AG10803 (cell line): ENCODE measurements at places on chromosomes 1 and 21.

DNA sequence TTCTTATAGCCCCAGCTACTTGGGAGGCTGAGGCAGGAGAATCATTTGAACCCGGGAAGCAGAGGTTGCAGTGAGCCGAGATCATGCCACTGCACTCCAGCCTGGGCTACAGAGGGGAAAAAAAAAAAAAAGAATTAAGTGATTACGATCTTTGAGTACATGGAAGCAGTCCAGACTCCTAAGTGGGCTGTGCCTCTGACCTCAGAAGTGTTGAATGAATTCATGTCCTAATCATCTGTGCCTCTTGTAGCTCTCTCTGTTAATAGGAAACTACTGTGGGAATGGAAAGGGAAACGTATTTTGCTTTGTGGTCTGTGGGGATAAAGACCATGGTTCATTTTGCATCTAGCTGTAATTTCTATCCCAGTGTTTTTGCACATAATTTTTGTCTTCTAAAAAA is 8.4 kb upstream of the IVNS1ABP start:
- peak; percentile 27 for DNase-seq

DNA sequence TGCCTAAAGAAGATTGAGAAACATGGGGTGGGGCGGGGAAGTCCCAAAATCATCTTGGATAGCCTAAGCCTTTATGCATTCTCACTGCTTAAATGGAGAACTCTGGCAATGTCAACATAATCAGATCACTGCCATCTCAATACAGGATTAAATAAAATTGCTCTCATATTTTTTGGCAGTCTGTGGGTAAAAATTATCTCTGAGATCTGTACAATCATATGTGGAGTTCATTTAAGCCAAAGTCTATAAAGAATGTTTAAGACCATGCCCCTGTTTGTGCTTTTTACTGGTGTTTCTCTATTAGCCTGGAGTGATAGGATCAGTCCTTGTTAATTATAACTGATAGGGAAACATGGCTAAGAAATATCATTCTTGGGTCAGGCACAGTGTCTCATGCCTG is 136.3 kb downstream of the GPR52 start:
- no peak for DNase-seq

GRCh38 chr1:233113009-233113879 is 162.8 kb downstream of the NTPCR start:
- DNase-seq: peak; percentile 100

DNA sequence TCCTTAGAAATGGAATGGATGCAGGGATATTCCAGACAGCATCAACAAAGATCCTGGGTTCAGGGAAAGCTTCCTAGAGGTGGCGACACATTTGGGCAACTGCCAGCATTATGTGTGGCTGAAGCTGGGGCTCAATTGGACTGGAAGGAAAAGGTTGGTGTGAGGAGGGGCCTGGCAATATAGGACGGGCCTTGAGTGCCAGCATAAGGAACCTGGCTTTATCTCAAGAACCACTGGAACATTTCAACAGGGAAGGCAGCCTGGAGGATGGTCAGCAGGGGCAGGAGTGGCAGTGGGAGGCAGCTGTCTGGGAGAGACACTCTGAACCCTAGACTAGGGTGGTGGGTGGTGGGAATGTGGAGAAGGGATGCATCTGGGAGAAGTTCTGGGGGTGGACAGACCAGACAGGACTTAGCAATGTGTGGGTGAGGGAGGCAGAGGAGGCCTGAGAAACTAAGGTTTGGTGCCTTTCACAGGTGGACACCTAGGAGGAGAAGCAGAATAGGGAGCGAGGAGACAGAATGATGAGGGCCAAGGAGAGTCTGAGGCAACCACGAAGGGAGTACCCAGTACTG is 3.5 kb downstream of the SH3BGRL3 start:
- no peak for DNase-seq

GRCh38 chr1:226371027-226371694 is 36.7 kb downstream of the PARP1 start:
- DNase-seq: no peak

GRCh38 chr1:4960782-4961475 is 306.5 kb downstream of the AJAP1 start:
- DNase-seq: no peak

DNA sequence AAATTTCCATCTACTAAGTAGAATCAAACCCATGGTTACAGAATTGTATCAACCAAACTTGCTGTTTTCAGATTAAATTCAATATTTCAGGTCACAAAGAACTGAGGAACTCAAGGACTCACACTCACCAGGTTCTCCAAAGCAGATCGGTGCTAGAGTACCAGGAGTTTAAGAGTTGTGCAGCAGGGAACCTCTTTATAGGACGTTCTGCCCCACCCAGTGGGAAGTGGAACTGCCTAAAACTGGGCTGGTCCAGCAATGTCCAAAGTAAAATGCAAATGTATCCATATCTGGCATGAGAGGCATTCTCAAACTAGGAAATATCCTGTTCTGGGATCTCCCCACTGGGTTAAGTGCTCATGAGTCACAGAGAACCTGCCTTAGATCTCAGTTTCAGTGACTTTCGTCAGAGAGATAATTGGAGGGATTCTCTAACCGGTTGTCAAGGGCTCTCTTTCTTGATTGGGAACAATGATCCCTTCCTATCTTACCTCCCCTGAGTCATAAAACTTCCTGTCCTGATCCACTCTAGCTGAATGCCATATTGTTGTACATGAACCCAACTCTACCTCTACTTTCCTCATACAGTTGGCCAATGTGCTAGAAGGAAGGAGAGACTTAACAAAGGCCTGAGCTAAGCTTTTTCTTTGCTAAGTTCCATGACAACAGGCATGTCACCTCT is at the start of gene SPRR2D:
Gene SPRR2D, minus strand, starts transcription at position 171 of the 682 bp plus-strand sequence. CDS start 774 bp downstream, outside the sequence.
- no peak for DNase-seq

DNA sequence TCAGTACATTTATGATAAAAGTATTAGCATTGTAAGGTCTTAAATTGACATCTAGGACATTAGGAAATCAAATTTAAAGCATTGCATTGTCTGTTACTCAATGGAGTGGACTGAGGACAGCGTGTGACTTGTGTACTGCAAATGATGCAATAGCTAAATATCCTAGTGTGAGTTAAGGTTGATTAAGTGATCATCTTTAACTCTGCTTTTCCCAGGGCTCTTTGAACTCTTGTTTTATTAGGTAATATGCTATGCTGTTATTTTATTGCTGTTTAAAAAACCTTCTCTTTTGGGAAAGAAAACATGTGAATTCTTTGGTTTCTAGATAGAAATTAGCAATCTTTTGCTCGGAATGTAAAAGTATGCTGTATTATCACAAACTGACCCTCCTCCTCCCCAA is 38.6 kb downstream of the NFIA start:
- peak; percentile 54 for DNase-seq

GRCh38 chr1:51728611-51729155 is 111.8 kb downstream of the OSBPL9 start:
- peak; percentile 8 for DNase-seq

DNA sequence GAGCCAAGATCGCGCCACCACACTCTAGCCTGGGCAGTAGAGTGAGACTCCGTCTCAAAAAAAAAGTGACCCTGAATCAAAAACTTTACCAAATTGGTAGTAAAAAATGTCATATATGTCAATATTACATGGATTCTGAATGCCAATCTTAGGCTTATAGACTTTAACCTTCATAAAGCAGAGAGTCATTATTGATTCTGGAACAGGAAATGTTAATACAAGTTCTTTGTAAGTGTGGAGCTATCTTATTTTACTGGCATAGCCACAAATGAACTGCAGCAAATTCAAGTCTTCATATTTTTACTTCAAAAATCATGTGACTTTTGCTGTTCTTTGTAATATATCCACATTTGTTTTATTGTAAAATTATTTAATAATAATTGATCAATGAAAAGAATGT is 41.3 kb downstream of the PPP2R5A start:
- no peak for DNase-seq

GRCh38 chr1:228530951-228531731 is 44.0 kb downstream of the RNF187 start:
- no peak for DNase-seq

GRCh38 chr1:55318116-55318817 is 103.1 kb upstream of the USP24 start:
- DNase-seq: no peak

- DNase-seq: no peak
Observed at GRCh38 chr1:26874896-26875295, 11.9 kb downstream of the SFN start.

DNA sequence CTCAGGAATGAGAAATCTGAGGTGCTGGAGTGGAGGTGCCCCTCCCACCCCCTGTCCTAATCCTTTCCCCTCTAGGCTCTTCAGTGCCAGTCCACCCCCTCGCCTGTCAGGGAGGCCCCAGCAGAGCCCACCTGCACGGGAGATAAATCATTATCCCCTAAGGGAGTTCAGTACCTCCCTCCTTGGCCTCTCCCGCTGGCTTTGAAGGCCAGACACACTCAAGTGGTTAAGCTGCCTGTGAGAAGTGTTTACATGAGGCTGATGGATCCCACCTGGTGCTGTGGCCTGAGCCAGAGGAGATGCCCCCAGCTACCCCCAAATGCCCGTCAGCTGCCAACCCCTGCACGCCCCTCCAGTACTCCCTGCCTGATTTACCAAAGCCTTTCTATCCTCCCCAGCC is 3.7 kb downstream of the RSPO1 start:
- no peak for DNase-seq

- DNase-seq: no peak
Observed at GRCh38 chr21:46641656-46642055, 6.2 kb downstream of the PRMT2 start.

- no peak for DNase-seq
Observed at GRCh38 chr1:151891512-151891911, 17.8 kb downstream of the THEM4 start.

- DNase-seq: no peak
Observed at GRCh38 chr1:204317170-204317569, 42.6 kb downstream of the PLEKHA6 start.

DNA sequence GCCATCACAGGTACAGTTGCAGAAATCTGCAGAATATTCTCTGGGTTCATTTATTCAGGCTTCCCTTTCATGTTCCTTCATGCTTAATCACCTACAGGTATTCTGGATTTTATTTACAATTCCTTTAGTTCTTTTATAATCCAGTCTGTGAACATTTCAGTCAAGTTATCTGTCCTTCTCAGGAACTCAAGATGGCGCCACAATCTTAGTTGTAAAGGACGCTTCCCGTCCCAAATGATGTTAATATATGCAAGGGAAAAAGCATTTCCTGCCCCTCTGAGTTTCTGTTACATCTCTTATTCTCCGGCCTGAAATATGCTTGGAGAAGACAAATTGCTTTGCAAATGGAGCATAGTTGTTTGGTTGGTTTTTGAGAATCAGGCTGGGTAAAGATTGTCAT is 19.3 kb downstream of the F3 start:
- DNase-seq: peak; percentile 74

DNA sequence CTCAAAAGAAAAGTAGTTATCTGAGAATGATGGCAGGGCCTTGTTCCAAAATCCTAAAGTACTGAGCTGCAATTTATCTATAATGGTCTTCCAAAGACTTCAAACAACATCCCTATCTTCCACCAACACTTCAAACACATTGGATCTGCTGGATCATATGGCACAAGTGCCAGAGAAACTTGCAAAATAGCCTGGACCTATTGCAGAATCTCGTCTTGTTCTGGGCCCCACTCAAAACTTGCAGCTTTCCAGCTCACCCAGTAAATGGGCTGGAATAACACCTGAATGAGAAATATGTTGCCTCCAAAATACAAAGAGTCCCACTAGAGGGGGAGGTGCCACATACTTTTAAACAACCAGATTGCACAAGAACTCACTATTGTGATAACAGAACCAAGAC is 44.0 kb upstream of the PKN2 start:
- DNase-seq: no peak

- DNase-seq: no peak
Observed at GRCh38 chr1:31073044-31073443, 7.5 kb upstream of the PUM1 start.

DNA sequence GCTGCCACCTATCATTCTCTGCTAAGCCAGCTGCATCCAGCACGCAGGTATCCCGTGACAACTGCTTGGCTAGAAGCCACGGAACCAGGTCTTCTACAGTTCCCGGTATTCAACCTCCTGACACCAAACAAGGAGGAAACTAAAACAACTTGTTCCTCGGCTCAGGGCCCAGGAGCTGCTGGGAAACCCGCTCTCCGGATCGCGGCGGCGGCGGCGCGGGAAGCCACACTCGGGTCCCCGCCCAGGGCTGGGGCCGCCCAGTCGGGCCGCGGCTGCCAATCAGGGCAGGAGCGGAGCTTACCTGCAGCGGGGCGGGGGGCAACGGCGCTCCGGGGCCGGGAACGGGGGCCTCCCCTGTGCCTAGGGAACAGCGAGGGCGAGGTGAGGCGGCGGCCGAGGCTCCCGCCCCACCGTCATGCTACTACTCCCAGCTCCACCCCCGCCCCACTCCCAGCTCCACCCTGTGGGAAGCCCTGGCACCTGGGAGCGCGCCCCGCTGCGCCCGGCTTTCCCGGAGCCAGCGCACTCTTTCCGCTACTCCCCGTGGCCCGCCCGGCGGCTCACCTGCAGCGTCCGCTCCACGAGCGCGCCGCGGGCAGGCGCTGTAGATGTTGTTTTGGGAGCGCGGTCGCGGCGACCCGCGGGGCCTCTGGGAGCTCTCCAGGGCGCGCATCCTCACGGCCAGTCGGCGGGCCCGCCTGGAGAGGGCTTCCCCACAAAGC is 12.1 kb downstream of the IL24 start:
- no peak for DNase-seq

DNA sequence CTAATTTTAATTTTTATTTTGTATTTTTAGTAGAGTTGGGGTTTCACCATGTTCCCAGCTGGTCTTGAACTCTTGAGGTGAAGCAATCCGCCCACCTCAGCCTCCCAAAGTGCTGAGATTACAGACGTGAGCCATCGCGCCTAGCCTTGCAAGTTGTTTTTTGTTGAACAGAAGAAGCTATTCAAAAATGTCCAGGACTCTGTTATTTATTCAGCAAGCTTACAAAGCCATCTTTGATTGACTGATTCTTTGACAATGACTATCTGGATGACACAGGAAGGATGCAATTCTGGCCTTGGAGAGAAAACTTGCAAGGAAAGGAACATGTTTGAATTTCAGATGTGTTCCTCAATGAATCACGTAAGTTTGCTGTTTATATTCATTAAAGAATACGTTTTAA is 63.5 kb downstream of the MAP3K7CL start:
- no peak for DNase-seq

GRCh38 chr21:32372755-32373154 is 20.1 kb downstream of the URB1 start:
- DNase-seq: peak; percentile 29

DNA sequence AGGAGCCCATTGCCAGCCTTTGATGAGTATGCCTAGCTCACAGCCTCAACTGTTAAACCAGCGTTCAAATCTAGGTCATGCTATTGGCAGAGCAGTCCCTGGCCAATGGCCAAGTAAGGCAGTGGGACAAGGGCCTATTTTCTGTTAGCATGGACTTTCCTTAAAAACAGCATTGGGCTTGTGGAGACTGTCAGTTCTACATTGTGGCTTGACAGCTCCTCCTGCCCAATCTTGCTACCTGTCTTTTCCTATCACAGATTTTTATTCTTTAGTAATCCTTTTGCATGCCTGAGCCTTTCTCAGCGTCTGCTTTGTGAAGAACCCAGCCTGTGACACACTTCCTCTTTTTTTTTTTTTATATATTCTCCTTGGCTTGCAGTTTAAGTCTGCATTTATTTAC is 56.4 kb downstream of the DIP2A start:
- DNase-seq: peak; percentile 11

GRCh38 chr1:47814612-47815395 is 182.4 kb downstream of the TRABD2B start:
- no peak for DNase-seq
